ENCODE measurements at places on chromosomes 3 and 15.

- H3K27me3 ChIP-seq, result no peaks in the 10 kb centered on the region
- H3K4me3 ChIP-seq, result no peak overlapping the region
- no peaks in the 10 kb centered on the region for H3K4me1 ChIP-seq
- no peaks in the 10 kb centered on the region for H3K36me3 ChIP-seq
Measured at GRCh38 chr3:14552041-14552648, 12.0 kb upstream of the GRIP2 start.

- H3K36me3 ChIP-seq, result no peaks in the 10 kb centered on the region
- no peak overlapping the region for H3K27ac ChIP-seq
- H3K27me3 ChIP-seq, result no peaks in the 10 kb centered on the region
- H3K4me3 ChIP-seq, result no peak overlapping the region
- DNase-seq, result no peak
Measured at GRCh38 chr3:58039601-58040000, 31.4 kb downstream of the FLNB start.

GRCh38 chr3:128742821-128743594 is 17.0 kb downstream of the RAB7A start:
- H3K36me3 ChIP-seq, result no peaks in the 10 kb centered on the region
- DNase-seq, result no peak
- H3K4me3 ChIP-seq, result no peak overlapping the region
- peaks cover 3% of the 10 kb centered on the region for H3K4me1 ChIP-seq

GRCh38 chr3:134352031-134352671 is 22.1 kb downstream of the AMOTL2 start:
- H3K4me3 ChIP-seq, result no peak overlapping the region
- no peaks in the 10 kb centered on the region for H3K36me3 ChIP-seq
- H3K27ac ChIP-seq, result no peak overlapping the region
- H3K4me1 ChIP-seq, result no peaks in the 10 kb centered on the region
- no peaks in the 10 kb centered on the region for H3K27me3 ChIP-seq
- DNase-seq, result no peak

DNA sequence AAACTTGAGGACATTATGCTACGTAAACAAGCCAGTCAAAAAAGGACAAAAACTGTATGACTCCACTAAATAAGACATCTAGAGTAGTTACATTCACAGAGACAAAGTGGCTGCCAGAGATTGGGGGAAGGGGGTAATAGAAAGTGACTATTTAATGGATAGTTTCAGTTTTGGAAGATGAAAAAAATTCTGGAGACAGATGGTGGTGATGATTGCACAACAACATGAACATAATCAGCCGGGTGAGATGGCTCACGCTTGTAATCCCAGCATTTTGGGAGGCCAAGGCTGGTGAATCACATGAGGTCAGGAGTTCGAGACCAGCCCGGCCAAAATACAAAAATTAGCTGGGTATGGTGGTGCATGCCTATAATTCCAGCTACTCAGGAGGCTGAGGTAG is 40.6 kb downstream of the DPP8 start:
- no peaks in the 10 kb centered on the region for H3K4me1 ChIP-seq
- no peak overlapping the region for H3K4me3 ChIP-seq
- H3K27me3 ChIP-seq, result no peaks in the 10 kb centered on the region
- no peak for DNase-seq
- H3K27ac ChIP-seq, result no peak overlapping the region
- peaks cover 4% of the 10 kb centered on the region for H3K36me3 ChIP-seq

DNA sequence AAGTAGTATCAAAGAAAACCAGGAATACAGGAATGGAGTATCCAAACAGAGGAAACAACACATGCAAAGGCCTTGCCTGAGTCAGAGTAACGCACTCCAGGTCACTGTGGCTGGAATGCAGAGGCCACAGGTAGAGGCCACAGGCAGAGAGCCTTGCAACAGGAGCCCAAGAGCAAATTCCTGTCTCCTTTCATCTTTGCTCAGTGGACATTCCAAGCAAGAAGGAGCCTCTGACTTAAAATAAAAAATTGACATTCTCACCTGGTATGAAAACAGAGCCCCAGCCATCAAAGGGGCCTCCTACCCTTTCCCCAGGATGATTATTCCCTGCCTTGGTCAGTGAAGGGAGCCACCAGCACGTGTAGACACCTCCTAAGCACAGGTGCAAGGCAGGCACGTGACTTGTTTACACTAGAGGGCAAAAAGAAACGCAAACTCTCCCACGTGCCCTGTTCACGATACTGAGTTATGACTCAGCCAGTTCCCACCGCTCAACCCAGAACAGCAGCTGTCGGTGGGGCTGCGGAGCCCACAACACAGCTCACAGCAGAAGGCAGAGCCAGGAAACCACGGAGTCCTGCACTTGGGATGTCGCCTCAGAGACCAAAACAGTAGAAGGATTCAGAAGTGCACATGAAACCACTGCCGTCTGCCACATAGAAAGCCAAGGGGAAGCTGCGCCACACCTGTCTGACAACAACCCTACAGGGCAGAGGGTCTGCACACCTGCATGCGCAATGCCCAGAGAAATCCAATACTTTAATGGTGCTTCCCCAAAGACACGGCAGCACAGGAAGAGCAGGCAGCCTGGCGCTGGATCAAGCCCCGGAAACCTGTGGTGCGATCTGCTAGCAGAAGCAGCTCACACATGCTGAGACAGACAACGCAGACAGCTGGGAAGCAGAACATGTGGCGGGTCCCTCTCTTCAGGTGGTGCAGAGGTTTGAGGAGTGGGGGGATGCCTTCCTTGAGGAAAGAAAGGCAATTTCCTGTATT is 52.1 kb downstream of the ITGB5 start:
- peak; percentile 47 for DNase-seq
- H3K4me1 ChIP-seq, result peaks cover 6% of the 10 kb centered on the region
- no peak overlapping the region for H3K27ac ChIP-seq
- H3K4me3 ChIP-seq, result peak overlapping the region; percentile 46
- H3K36me3 ChIP-seq, result no peaks in the 10 kb centered on the region

GRCh38 chr3:134008630-134009156 is 21.0 kb downstream of the SLCO2A1 start:
- no peak for DNase-seq
- H3K4me1 ChIP-seq, result no peaks in the 10 kb centered on the region
- no peak overlapping the region for H3K4me3 ChIP-seq
- H3K27me3 ChIP-seq, result no peaks in the 10 kb centered on the region
- H3K36me3 ChIP-seq, result no peaks in the 10 kb centered on the region

GRCh38 chr3:41710646-41711388 is 251.1 kb downstream of the ULK4 start:
- H3K4me1 ChIP-seq, result no peaks in the 10 kb centered on the region
- no peak overlapping the region for H3K4me3 ChIP-seq
- no peak for DNase-seq
- no peak overlapping the region for H3K27ac ChIP-seq

GRCh38 chr3:138203938-138204337 is 16.8 kb downstream of the ARMC8 start:
- no peaks in the 10 kb centered on the region for H3K27me3 ChIP-seq
- no peak for DNase-seq
- H3K27ac ChIP-seq, result no peak overlapping the region
- H3K36me3 ChIP-seq, result no peaks in the 10 kb centered on the region

DNA sequence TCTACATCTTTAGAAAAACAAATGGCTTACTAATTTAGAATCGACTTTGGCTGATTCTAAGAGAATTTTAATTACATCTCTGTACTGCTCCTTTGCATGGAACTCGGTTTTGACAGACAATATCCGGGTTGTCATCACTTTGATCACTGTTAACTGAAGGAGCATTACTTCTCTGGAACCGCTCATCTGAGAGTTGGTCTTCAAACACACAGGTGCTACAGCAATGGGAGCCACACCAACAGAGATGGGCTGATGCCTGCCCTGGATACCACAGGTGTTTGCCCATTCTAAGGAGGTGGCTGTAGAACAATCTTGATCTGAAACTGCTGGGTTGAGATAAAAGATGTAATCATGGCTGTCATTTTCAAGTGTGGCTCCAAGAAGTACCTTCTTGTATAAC is 21.6 kb downstream of the LINS1 start:
- H3K4me3 ChIP-seq, result no peak overlapping the region
- DNase-seq, result no peak
- peak overlapping the region; percentile 52 for H3K27ac ChIP-seq

- DNase-seq, result peak; percentile 86
- no peaks in the 10 kb centered on the region for H3K27me3 ChIP-seq
- peaks cover 11% of the 10 kb centered on the region for H3K4me1 ChIP-seq
- H3K4me3 ChIP-seq, result peak overlapping the region; percentile 85
- no peaks in the 10 kb centered on the region for H3K36me3 ChIP-seq
Measured at GRCh38 chr3:197749315-197749600, 425 bp upstream of the FYTTD1 start.

GRCh38 chr3:196216089-196216564 is at the start of gene SLC51A:
Gene SLC51A, plus strand, starts transcription at chr3:196216534. Its CDS starts 179 bp downstream, at chr3:196216713.
- H3K4me3 ChIP-seq, result no peak within 1 kb of the TSS
- H3K27ac ChIP-seq, result no peak within 1 kb of the TSS
- H3K27me3 ChIP-seq, result no peaks in the 10 kb centered on the region
- no peaks in the 10 kb centered on the region for H3K36me3 ChIP-seq

GRCh38 chr3:46905213-46905560 is 27.7 kb downstream of the PTH1R start:
- H3K4me3 ChIP-seq, result no peak overlapping the region
- DNase-seq, result no peak
- H3K27me3 ChIP-seq, result no peaks in the 10 kb centered on the region
- no peak overlapping the region for H3K27ac ChIP-seq
- H3K4me1 ChIP-seq, result peaks cover 10% of the 10 kb centered on the region
- no peaks in the 10 kb centered on the region for H3K36me3 ChIP-seq

DNA sequence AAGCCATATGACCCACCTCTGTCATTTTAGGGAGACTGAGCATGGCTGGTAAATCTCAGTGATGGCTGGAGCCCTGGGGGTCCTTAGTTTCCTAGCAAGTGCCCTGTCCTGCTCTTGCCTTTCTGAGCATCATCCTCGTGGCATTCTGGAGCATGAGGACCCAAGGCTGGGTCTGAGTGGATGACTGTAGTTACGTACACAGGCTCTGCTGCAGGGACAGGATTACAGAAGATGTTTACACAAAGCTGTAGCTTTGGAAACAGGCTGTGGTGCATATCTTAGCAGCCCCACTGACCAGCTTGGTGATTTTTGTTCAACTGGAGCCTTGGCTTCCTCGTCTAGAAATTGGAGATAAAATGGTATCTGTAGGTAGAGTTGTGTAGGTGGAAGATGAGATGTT is 272.9 kb upstream of the CTDSPL start:
- H3K4me3 ChIP-seq, result no peak overlapping the region
- no peak for DNase-seq
- H3K27me3 ChIP-seq, result no peaks in the 10 kb centered on the region

Data from naive thymus-derived CD4-positive, alpha-beta T cell (primary cell).